ENCODE measurements at places on chromosomes 6 and 20. TPM values are rescaled to one million over a fixed set of nuclear protein-coding genes. Genes with fewer than 3 reads are reported as not detected.

ZNF391 gene
- 4.4 TPM for total RNA-seq

COL19A1 gene
- not detected for total RNA-seq

OR2H1 gene
- not detected for total RNA-seq

HLA-B gene
- 191 TPM for total RNA-seq

TRAM2 gene
- total RNA-seq: 56.7 TPM

SIRPD gene
- not detected for total RNA-seq

BPIFB3 gene
- total RNA-seq: not detected

EEF1E1 gene
- 59.5 TPM for total RNA-seq

TMEM74B gene
- total RNA-seq: 1.1 TPM

RPS6KA2 gene
- 4.1 TPM for total RNA-seq

CNBD2 gene
- 3.7 TPM for total RNA-seq

Measured in Panc1 (cell line).